ENCODE measurements at places on chromosomes 1 and 21. TPM values are rescaled to one million over a fixed set of nuclear protein-coding genes. Genes with fewer than 3 reads are reported as not detected.

GRCh38 chr1:201551877-201552731 is 13.2 kb downstream of the NAV1 start:
- no peak overlapping the region for H3K27ac ChIP-seq
- H3K36me3 ChIP-seq = no peaks in the 10 kb centered on the region
- no peak overlapping the region for H3K4me3 ChIP-seq

GRCh38 chr1:60891281-60891680 is 191.1 kb upstream of the NFIA start:
- H3K36me3 ChIP-seq = no peaks in the 10 kb centered on the region
- DNase-seq = no peak
- H3K4me1 ChIP-seq = no peaks in the 10 kb centered on the region
- no peak overlapping the region for H3K27ac ChIP-seq
- H3K4me3 ChIP-seq = no peak overlapping the region

DNA sequence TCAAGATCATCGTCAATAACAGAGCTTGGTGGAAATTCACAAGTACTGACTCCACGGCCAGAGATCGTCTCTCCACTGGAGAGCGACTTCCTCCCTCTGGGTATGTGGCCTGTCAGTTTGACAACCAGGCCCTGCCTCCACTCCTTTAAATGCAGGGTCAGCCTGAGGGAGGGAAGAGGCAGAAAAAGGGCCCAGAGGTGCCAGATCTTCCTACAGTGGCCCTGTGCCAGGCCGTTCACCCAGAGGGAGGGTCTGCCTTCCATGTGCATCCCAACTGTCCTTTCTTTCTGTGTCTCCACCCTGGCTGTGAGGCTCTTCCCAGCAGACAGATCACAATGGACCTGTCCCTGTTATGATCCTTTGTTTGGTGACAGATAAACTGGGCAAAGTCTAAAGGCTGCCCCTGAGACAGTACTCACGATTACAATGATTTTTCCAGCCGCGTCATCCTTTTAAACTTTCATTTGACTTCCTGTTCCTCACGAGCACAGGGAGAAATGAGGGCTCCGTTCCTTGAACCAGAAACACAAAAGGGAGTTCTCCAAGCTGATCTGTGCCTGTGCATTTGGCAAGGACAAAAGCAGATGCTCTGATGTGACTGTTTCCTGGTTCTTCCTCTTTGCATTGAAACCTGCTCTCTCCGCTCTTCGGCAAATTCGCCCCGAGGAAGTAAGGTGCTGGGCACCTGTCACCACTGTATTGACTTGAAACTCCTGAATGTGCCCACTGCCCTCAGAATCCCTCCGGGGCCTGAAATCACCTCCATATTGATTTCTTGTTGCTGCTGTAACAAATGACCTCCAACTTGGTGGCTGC is 126.7 kb downstream of the PGBD5 start:
- H3K4me1 ChIP-seq = no peaks in the 10 kb centered on the region
- H3K27me3 ChIP-seq = no peaks in the 10 kb centered on the region
- H3K27ac ChIP-seq = peak overlapping the region; percentile 7
- no peak for DNase-seq
- no peaks in the 10 kb centered on the region for H3K36me3 ChIP-seq
- no peak overlapping the region for H3K4me3 ChIP-seq

- DNase-seq = no peak
- peaks cover 54% of the 10 kb centered on the region for H3K4me1 ChIP-seq
- H3K27ac ChIP-seq = peak overlapping the region; percentile 61
- peak overlapping the region; percentile 5 for H3K4me3 ChIP-seq
- peaks cover 19% of the 10 kb centered on the region for H3K36me3 ChIP-seq
These were observed 68.6 kb downstream of the RPAP2 start for GRCh38 chr1:92367496-92367895.

DNA sequence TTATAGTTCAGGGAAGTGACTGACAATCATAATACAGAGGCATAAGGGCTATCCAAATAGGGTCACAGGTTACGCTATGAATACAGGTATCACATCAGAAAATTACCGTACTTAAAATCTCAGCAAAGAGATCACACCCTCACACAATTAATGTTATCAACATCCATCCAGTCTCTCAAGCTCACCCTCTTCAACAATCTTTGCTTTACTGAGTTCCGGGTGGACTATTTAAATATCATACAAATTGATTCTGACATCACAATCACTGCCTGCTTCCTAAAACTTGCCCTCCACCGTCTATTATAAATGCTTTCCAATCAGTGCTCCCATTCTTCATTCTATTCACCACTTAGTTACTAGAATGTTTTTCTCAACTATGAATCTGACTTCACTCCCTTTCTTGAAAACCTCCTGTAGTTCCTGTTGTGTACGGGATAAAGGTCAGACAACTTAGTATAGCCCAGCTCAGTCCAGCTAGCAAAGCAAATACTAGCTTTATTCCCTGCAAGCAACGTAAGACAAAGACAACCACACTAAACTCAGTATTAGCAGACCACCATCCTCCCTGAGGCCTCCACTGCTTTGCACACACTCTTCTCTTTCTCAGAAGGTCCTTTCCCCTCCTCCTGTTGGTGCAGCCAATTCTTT is 398.7 kb downstream of the SMYD3 start:
- H3K4me3 ChIP-seq = no peak overlapping the region
- peaks cover 13% of the 10 kb centered on the region for H3K4me1 ChIP-seq
- peaks cover 31% of the 10 kb centered on the region for H3K36me3 ChIP-seq
- DNase-seq = no peak
- H3K27ac ChIP-seq = no peak overlapping the region
- H3K27me3 ChIP-seq = no peaks in the 10 kb centered on the region

GRCh38 chr1:21308847-21309652 is 18.8 kb upstream of the ECE1 start:
- H3K4me1 ChIP-seq = peaks cover 68% of the 10 kb centered on the region
- no peak overlapping the region for H3K4me3 ChIP-seq
- H3K27ac ChIP-seq = peak overlapping the region; percentile 61
- no peaks in the 10 kb centered on the region for H3K27me3 ChIP-seq
- H3K36me3 ChIP-seq = no peaks in the 10 kb centered on the region
- no peak for DNase-seq

GRCh38 chr1:233520261-233521191 is 93.4 kb upstream of the KCNK1 start:
- H3K4me1 ChIP-seq = no peaks in the 10 kb centered on the region
- H3K36me3 ChIP-seq = no peaks in the 10 kb centered on the region
- H3K4me3 ChIP-seq = no peak overlapping the region
- H3K27me3 ChIP-seq = peaks cover 4% of the 10 kb centered on the region
- H3K27ac ChIP-seq = no peak overlapping the region
- DNase-seq = no peak

- H3K4me3 ChIP-seq = no peak overlapping the region
- H3K36me3 ChIP-seq = no peaks in the 10 kb centered on the region
- no peak overlapping the region for H3K27ac ChIP-seq
- H3K4me1 ChIP-seq = peaks cover 6% of the 10 kb centered on the region
- no peak for DNase-seq
These were observed 28.4 kb downstream of the WNT3A start for GRCh38 chr1:228034954-228035837.

DNA sequence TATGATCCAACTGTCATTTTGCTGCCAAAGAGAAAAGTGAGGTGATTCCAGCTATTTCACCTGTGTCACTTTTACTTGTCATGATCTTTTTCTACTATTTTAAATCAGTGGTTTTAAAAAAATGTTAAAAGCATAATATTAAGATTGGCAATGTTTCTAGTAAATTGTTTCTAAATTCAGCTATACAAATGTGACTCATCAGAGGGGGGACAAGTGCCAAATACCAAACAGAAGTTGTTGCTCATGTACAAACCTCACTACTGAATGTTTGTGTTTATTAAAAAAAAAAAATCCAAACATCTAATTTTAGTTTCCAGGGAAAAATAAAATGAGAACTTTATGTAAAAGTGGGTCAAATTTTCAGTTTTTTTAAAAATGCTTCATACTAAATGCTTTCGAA is 346.2 kb upstream of the SNX7 start:
- no peaks in the 10 kb centered on the region for H3K36me3 ChIP-seq
- DNase-seq = no peak
- no peaks in the 10 kb centered on the region for H3K27me3 ChIP-seq

GRCh38 chr1:240232530-240232929 is 140.8 kb downstream of the FMN2 start:
- no peak overlapping the region for H3K4me3 ChIP-seq
- no peak for DNase-seq
- H3K36me3 ChIP-seq = no peaks in the 10 kb centered on the region

- no peaks in the 10 kb centered on the region for H3K4me1 ChIP-seq
- no peak for DNase-seq
- H3K27me3 ChIP-seq = no peaks in the 10 kb centered on the region
- peaks cover 9% of the 10 kb centered on the region for H3K36me3 ChIP-seq
- no peak overlapping the region for H3K27ac ChIP-seq
These were observed 33.5 kb downstream of the MAGI3 start for GRCh38 chr1:113423826-113424225.

Gene FNBP1L
- 0.69 TPM for total RNA-seq

Gene GJB4
- total RNA-seq = not detected

Gene ADGRB2
- 0.18 TPM for total RNA-seq

Gene ACKR1
- total RNA-seq = not detected

All from naive thymus-derived CD8-positive, alpha-beta T cell (primary cell).